ENCODE measurements at places on chromosomes 2 and 18. TPM values are rescaled to one million over a fixed set of nuclear protein-coding genes. Genes with fewer than 3 reads are reported as not detected.

- DNase-seq = no peak
Measured at GRCh38 chr2:234544659-234545611, 48.1 kb upstream of the ARL4C start.

Gene FN1
- polyA plus RNA-seq = 4,778 TPM

DNA sequence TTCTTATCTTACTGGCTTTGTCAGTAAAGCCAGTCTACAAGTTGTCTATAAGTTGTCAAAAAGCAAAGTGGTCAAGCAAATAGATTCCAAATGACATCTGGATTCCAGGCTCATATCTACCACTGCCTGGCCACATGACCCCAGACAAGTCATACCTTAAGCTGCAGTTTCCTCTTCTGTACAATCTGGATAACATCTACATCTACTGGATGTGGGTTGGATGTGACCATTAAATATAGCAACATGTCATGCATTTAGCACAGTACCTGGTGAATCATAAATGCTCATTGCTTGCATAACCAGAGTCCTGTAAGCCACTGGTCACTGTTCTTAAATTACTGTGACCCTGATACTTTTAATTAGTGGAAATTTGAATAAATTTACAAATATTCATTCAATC lies 16.8 kb downstream of the COBLL1 start:
- DNase-seq = no peak

Gene CRACDL
- not detected for polyA plus RNA-seq

Gene CRYBA2
- polyA plus RNA-seq = 0.26 TPM

Gene COL3A1
- polyA plus RNA-seq = 1,450 TPM

GRCh38 chr2:223601932-223602666 lies at the start of gene SCG2:
Gene SCG2, minus strand, starts transcription at chr2:223602361. Its CDS starts 3,079 bp downstream, at chr2:223599282.
- DNase-seq = no peak

DNA sequence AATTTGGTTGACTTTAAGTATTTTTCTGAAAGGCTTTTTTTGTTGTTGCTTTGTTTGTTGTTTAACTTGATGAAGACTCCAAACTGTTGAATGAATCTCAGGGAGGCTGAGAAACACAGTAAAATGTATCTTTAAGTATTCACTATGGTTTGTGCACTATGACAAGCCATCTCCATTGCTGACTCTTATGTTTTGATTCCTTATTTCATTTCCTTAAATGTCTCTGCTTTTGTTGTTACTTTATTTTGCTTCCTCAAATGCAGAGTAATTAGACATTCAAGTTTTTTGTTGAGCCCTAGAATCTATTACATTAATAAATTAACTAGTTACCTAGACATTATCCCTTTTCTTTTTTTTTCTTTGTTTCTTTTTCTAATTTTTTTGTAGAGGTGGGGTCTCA lies 46.3 kb upstream of the SLC39A10 start:
- no peak for DNase-seq

DNA sequence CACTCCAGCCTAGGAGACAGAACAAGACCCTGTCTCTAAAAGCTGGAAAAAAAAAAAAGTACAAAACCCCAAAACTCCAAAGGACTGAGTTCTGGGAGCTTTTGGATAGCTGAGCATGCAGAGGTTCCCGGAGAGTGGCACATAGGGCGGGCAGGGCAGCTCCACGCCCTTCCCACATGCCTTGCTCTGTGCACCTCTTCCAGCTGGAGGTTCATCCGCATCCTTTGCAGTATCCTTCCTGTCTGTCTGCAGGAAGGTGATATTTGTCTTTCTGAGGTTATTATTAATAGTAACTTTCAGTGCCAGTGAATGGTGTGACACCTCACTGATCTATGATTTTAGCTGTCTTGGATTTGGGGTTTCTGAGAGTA lies 70.2 kb downstream of the INPP4A start:
- DNase-seq = no peak

Gene TTC39C
- polyA plus RNA-seq = 37.9 TPM

Gene GNAL
- 0.43 TPM for polyA plus RNA-seq

GRCh38 chr2:120815292-120815691 lies 79.6 kb downstream of the GLI2 start:
- DNase-seq = no peak

GRCh38 chr2:238684362-238685326 lies 163.2 kb upstream of the TWIST2 start:
- DNase-seq = peak; percentile 99

Gene CGREF1
- 4.8 TPM for polyA plus RNA-seq

- no peak for DNase-seq
Measured at GRCh38 chr2:168518555-168519066, 62.5 kb downstream of the CERS6 start.

DNA sequence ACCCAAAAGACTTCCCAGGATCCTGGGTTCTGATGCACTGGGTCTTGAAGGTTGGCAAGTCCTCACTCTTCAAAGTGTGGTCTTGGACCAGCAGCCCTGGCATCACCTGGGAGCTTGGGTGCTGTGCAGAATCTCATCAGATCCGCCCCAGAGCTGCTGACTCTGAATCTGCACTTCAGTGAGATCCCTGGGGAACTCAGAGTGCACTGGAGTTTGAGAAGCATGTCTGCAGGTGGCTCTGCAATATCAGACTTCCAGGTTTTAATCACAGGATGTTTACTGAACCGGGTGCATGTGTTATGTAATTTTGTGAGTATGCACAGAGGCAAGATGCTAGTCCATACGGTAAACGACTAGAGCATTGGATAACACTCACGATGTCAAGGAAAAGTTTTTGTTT lies 58.0 kb upstream of the BOD1L2 start:
- no peak for DNase-seq

DNA sequence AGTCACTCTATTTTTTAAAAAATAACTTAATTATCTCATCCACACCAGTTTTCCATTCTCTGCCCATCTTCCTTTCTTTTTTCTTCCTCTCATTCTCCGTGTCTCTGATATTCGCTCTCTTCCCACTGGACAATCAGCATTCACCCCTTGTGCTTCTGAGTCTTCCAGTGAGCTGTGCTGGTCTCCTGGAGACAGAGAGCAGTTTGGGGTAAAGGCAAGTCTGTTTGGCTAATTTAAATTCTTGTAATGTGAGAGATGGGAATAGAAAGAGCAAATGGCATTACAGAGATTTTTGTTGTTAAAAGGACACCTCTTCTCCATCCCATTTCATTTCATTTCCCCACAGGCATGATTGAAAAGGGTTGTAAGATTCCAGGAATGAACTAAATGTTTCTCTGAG lies 107.5 kb downstream of the DTNA start:
- DNase-seq = no peak

Gene ACOXL
- polyA plus RNA-seq = not detected

Gene TEX44
- polyA plus RNA-seq = not detected

All from BJ (cell line).